ENCODE measurements at places on chromosomes 7 and 10. TPM values are rescaled to one million over a fixed set of nuclear protein-coding genes. Genes with fewer than 3 reads are reported as not detected.

GRCh38 chr7:14598978-14599377, 303.6 kb downstream of the DGKB start:
- DNase-seq = peak; percentile 42

- DNase-seq = no peak
These were observed 48.0 kb downstream of the THNSL1 start for GRCh38 chr10:25064401-25064800.

GRCh38 chr10:114855776-114856543, 34.4 kb downstream of the FHIP2A start:
- no peak for DNase-seq

GRCh38 chr10:132385389-132385667, 11.7 kb upstream of the PWWP2B start:
- DNase-seq = no peak

- no peak for DNase-seq
These were observed 185.0 kb upstream of the PODXL start for GRCh38 chr7:131741446-131741845.

- DNase-seq = peak; percentile 85
These were observed 256.5 kb downstream of the FRMD4A start for GRCh38 chr10:14074062-14074884.

DNA sequence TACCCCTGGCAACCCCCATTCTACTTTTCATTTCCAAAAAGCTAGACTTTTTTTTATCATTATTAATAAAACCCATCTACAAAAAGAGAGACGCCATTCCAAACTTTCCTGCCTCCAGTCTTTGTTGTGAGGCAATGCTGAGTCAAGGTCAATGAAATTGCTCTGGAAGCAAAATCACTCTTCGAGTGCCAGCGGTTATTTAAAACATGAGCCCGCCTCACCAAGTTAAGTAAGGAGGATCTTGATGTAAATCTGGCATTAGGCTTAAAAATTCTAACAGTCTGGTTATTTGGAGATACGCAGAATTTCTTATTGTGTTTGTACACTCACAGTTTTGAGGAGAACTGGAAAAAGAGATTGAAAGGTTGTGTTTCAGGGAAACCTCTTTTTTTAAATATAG, 1196.3 kb downstream of the TYW1 start:
- DNase-seq = no peak

- no peak for DNase-seq
These were observed 563 bp upstream of the COA1 start for GRCh38 chr7:43729924-43730248.

- DNase-seq = no peak
These were observed 34.8 kb upstream of the MKI67 start for GRCh38 chr10:128161031-128161430.

DNA sequence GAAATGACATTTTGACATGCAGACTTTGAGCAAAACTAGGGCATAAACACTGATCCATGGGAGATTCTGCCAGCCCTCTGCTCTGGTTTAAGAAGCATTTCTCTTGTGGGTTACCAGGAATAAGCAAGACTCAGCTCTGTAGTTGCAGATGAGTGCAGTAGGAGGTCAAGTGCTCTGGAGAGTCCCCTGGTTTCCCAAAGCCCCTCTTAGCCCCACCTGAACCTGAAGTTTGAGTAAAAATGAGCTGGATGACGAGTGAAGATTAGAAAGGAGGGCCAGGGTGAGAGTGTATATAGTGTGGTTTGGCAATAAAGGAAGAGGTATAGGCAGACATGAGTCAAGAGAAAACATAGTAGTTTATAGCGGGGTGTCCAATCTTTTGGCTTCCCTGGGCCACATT, 220.3 kb downstream of the ARL4A start:
- no peak for DNase-seq

DNA sequence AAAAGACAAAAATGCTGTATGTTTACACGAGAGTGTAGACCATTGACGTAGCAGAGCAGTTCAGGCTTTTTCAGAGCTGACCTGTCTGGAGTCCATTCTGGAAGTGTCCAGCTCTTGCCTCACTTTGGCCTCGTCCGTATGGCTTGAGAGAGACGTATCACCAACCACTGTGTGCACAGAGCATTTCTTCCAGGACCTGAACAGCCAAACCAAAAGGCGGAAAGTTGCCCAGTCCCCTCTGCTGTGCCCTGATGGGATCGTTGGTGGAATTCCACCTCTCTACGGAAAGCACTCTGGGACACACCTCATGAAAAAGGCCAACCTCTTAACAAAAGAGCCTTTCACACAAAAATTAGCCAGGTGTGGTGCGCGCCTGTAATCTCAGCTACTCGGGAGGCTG, 184.7 kb upstream of the SH2B2 start:
- no peak for DNase-seq

DNA sequence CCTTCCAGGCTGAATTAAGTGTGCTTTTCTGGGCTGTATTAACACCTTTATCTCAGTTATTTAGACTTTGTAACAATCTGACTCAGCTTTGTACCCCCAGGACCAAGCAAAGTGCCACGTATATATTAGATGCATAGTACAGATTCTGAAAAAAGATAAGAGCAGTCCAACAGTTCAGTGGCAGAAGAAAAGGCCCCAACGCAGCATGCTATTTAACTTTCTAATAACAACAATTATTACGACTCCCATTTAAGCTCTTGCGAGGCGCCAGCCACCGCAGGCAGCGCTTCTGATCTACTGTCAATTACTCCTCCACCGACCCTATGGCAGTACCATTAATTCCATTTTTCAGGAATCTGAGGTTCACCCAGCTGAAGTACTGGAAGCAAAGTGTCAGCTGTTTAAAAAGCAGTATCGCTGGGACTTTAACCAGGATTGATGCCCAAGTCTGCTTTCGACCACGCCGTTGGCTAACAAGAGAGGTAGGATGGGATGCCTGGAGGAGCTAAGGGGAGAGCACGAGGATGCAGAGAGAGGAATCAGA, 638 bp downstream of the LIPA start:
- no peak for DNase-seq

DNA sequence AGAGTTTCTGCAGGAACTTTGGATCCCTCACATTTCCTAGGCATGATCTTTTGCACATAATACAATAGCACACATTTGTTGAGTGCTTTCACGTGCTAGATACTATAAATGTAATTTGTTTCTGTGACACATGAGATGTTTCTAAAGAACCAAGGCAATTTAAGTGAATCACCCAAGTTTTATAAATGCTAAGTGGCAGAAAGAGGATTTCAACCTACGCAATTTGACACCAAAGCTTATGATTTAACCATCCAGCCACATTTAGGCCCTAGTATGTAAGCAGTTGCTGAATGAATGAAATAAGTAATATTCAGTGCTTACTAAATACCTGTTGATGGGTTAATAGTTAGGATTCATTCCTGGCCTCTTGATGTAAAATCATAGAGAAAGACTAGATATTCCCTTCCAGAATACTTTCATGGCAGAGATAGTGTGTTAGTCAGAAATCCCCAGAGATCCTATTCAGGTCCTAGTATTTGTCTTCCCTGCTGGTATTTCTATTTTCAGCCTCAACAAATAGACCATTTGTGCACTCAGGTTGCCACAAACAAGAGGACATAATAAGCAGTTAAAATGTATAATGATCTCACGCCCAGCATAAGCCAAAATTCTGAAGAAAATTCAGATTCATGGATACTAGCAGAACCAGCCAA, 572.6 kb downstream of the IPMK start:
- no peak for DNase-seq

- DNase-seq = no peak
These were observed 35.2 kb downstream of the PANK1 start for GRCh38 chr10:89609833-89610346.

- DNase-seq = no peak
These were observed 1075.3 kb downstream of the XPNPEP1 start for GRCh38 chr10:108848046-108848445.

GRCh38 chr7:6725003-6725402, 18.3 kb upstream of the ZNF12 start:
- DNase-seq = no peak

DNA sequence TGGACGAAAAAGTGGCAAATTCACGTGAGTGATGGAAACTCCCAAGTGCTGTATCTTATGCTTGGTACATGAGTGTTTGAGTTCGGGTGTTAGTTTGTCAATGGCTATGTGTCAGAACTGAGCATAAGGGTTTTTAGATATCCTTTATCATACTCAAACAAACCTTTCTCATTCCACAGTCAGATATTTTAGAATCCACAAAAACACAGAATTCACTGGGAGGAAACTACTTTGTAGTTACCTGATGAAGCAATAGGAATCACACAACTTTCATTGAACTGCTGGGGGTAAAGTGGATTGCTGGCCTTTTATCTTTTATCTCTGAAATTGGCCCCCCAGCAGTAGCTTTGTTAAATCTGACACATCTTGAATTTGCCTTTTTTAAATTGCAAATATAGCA, 64.0 kb downstream of the DKK1 start:
- no peak for DNase-seq

DNA sequence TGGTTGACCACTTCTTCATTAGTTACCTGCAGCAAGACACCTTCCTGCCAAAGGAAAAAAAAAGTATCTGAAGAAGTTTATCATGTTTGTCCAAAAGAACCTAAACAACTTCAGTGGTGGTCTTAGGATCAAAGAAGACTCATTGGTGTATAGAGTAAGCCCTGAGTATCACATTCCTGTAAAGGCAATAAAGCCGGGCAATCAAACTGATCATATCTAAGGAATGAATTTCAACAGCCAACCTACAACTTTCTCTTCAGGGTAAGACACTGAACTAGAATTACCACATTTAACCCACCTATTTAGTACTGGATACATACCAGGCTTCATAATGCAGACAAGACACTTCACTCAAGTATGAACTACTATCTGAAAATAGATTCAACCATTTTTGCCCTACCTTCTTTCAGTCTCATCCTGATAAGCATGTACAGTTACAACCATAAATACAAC, 10.1 kb downstream of the HNRNPA2B1 start:
- DNase-seq = no peak

DNA sequence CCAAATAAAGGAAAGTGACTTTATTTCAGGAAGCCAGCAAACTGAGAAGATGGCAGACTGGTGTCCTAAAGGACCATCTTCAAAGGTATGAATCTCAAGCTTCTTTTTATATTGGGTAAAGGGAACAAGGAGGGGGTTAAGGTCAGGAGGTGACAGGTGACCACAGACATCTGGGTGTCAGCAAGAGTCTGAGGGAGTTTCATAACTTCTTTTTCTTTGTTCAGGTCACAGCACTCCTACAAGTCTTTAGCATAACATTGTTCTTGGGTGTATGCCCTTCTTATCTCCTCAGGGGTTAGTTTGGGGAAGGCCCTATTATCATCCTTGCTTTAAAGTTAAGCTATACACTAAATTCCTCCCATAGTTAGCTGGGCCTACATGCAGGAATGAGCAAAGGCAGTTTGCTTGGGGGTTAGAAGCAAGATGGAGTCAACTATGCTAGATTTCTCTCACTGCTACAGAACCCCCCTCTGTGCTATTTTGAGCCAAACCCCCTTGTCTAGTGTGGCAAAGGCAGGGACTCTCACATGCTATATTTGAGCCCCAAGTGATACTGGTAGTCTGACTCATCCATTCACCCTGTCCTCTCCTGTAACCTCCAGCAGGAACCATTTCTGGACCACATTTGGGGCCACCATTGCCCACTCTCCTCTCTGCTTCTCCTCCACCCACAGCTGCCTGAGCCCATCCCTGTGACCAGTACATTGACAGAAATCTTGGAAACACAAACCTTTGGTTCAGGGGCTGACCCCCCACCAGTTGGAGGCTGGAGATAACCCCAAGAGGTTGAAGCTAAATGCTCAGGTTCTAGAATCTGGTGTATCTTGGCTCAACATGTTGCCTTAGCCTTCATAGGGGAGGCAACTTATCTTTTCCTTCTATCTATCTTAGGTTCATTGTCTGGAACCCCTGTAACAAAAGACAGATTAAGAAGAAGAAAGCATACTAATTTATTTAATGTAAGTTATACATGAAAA, 55.5 kb upstream of the LRGUK start:
- DNase-seq = no peak

GRCh38 chr7:70346844-70347462, 748.7 kb downstream of the AUTS2 start:
- no peak for DNase-seq

DNA sequence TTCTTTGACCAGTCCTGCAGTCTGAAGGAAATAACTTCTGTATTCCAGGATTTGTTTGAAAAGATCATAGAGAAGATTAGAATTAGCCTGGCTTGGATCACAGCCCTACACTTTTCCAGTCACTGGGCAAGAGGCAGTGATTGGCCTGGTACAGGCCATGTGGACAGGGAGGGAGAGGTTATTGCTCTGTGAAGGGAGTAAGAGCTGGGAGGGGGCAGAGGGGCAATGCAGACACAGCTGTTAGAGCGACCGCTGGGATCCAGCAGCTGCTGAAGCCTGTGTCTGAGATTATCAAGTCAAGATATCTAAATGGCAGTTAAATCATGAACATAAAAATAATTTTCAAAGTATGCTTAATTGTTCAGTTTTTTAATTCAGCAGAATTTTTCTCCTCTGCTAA, 257.3 kb downstream of the SDK1 start:
- DNase-seq = no peak

DNA sequence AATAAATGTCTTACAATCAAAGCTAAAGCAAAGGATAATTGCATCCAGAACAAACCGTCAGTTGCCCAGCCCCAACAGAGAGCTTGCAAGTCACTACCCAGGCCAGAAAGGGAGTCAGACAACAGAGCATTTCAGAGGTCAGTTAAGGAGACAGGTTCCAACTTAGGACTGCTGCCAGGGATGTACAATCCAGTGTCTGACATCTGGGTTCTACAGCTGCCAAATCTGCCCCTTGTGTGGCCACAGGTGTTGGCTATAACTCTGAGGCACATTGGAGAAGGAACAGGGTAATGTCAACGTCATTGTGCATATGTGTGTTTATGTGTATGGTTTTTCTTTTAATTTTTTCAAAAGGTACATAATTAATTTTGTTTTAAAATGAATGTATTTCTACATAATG, 85.2 kb upstream of the GLCCI1 start:
- no peak for DNase-seq

- no peak for DNase-seq
These were observed 117.1 kb upstream of the PODXL start for GRCh38 chr7:131673576-131673975.

GRCh38 chr7:87598234-87599009, 2.3 kb downstream of the ABCB1 start:
- DNase-seq = no peak

DNA sequence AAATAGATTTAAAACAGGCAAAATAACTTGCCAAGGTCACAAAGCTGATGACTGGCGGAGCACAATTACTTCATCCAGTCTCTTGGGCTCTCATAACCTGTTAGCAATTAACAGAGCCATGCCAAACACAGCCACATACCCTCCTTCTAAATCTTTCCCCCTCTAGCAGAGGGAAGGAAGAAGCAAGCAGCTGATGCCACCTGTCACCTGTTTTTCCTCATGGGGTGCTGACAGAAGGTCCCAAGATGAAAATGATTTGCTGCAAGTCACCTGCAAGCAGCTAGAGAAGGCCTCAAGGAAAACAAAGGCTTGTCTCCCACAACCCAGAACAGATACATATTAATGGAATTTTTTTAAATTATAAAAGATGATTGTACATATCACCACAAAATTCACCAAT, 117.8 kb downstream of the GFRA1 start:
- no peak for DNase-seq

The RADIL gene
- 8.4 TPM for total RNA-seq

The ANKRD2 gene
- 134 TPM for total RNA-seq

The ATP6V0A4 gene
- total RNA-seq = not detected

The SLC37A3 gene
- total RNA-seq = 6.5 TPM

The OR2A7 gene
- 0.54 TPM for total RNA-seq

The ASB15 gene
- 58.7 TPM for total RNA-seq

The RBP3 gene
- not detected for total RNA-seq

The PITX3 gene
- 1.5 TPM for total RNA-seq

The SPDYE5 gene
- not detected for total RNA-seq

The PLXNA4 gene
- 12.0 TPM for total RNA-seq

The PRSS37 gene
- total RNA-seq = not detected

The EIF5AL1 gene
- total RNA-seq = 0.12 TPM

The FFAR4 gene
- 0.06 TPM for total RNA-seq

All from heart left ventricle (tissue), 16 donors.